ENCODE measurements at places on chromosomes 6 and 20.

- no peak for DNase-seq
These were observed 18.4 kb downstream of the SERAC1 start for GRCh38 chr6:158149641-158150040.

GRCh38 chr6:45930420-45931040, 85.1 kb downstream of the CLIC5 start:
- no peak for DNase-seq

GRCh38 chr6:143863771-143864170, 503 bp upstream of the ZC2HC1B start:
- no peak for DNase-seq

DNA sequence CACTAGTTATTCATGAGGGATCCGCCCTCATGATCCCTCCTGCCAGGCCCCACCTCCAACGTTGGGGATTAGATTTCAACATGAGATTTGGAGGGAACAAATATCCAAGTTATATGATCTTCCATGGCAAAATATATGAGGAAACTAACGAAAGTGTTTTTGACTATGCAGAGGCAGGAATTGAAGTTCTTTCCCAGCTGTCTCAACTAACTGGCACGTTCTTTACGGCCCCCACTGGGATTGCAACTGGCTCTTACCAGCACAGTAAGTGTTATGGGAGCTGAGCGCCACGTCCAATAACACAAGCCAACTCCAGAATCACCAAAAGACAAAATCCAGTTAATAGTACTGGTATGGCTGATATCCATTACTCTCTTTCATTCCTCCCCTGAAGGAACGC, 66.6 kb downstream of the ECT2L start:
- DNase-seq: no peak

- DNase-seq: no peak
These were observed 210.7 kb downstream of the CDH26 start for GRCh38 chr20:60168963-60169362.

- DNase-seq: no peak
These were observed 800 bp upstream of the DYNLT1 start for GRCh38 chr6:158645064-158646022.

- DNase-seq: no peak
These were observed 116.3 kb downstream of the GMPR start for GRCh38 chr6:16354692-16355091.

DNA sequence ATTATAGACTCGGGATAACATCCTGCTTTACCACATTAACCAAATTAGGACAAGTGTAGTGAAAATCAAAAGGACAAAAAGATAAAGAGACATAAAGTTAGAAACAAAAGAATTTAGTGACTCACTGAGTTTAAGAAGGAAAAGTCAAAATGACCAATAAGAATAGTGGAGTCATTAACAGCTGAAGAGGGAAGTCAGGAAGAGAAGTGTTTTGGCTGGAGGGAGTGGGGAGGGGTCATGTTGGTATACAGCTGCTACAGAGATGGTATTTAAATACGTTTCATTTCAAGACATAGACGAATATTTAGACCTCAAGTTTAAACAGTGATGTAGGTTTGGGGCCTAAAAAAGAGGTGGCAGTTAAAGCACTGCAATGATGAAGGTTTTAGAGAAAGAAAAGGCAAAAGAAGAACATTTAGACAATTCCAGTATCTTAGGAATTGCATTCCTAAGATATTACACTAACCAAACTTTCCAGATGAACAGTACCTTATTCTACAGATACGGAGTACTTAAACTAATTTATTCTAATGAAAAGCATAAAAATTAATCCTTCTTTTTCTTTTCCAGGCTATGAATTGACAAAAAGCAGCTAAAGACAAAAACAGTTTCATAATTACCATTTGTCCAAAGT, 10.6 kb downstream of the FKBP5 start:
- DNase-seq: no peak

DNA sequence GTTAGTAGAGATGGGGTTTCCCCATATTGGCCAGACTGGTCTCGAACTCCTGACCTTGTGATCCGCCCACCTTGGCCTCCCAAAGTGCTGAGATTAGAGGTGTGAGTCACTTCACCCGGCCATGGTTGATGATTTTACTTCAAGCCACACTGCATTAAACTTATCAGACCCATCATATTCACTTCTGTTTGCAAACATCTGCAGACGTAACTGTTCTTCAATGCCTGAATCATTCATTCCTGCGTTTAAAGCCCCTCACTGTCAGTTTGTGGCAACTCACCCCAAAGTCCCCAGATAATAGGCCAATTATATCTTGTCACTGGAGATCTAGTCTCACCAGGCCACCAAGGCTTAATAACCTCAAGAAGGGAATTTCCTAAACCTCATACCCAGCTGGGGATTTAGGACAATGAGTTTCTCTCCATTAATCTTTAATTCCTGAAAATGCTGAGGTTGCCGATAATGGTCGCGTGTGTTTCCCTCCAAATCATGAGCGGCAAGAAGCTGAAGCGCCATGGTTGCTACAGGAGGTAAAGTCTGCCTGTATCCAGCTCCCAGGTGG, 229.6 kb downstream of the LY86 start:
- DNase-seq: no peak

DNA sequence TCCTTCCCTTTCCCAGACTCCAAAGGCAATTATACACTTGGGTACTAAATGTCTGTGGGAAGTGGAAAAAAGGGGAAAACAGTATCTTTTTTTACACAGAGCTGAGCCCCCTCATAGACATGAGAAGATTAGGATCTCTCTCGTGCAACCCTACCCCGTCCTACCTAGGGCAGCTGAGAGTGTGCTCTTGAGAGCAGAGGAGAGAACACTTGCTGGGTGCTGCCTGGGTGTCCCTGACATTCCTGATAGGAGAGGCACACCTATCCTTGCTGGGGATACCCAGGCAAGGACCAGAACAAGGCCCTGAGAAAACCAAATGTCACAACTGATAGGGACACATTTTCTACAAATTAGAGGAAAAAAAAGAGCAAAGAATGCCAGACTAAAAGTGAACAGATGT, 81.2 kb downstream of the PREP start:
- DNase-seq: no peak

GRCh38 chr6:75619230-75619899, 17.7 kb downstream of the SENP6 start:
- DNase-seq: no peak

- DNase-seq: no peak
These were observed 21.3 kb upstream of the TLDC2 start for GRCh38 chr20:36854348-36855240.

DNA sequence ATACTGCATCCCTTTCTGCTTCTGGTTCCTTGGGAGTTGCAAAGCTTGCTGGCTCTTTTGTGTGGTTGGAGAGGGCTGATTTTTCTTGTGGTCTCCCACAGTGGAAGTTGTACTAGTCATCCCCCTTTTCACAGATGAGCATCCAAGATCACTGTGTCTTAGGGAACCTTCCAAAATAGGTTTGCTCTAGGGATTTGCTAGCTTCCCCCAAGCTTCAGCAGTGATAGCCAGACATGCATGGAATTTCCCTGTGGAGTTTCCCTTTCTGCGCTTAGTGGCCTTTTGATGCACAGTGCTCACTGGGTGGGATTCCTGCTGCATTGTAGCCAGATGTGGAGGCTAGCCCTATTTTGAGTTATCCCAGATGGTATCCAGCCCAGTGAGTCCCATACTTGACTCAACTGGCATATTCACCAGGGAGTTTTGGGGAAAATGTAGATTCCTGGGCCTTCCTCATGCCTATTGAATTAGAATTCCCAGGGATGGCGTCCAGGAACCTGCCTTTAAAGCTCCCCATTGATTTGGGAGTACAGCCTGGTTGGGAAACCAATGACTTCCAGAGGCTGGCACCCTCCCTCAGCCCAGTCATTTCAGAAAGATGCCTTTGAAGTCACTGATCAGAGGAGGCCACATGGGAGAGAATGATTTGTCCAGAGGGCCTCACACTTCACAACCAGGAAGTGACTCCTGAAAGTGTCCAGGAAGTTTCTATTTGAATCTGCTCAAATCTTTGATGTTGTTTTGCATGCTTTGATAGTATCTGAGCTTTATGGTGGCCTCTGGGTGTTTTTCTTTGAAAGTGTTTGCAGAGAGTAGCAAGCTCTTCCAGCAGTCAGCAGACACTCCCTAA, 25.9 kb downstream of the PPARD start:
- DNase-seq: no peak

GRCh38 chr6:106037060-106037459, 49.1 kb upstream of the PRDM1 start:
- DNase-seq: no peak

GRCh38 chr6:148146717-148147462, 195.7 kb upstream of the SASH1 start:
- no peak for DNase-seq

DNA sequence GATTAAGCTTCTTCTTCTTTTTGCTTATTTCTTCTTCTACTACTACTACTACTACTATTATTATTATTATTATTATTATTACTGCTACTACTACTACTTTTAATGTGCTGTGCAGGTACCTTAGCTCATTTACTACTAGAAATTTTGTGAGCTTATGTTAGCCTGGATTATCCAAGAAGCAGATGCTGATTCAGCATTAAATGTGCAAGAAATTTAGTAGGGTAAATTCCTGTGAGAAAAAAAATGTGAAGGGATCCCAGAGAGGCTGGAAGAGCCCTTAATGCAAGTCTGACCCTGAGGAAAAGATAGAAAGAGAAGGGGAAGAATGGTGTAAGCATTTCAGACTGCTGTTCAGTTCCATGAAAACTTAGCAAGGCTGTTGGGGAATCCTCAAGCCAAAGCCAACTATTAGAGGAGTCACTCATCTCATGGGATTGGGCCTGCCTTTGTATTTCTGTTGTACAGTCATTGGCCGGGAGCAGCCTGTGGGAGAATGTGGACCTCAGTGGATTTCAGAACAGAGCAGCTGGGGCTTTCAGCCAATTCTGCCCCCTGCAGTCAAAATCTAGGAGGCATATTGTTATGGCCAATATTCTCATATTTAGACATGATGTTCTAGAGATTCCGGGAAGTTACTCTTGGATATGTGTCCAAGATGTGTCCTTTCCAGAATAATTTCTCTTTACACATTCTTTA, 37.2 kb upstream of the TSPYL1 start:
- no peak for DNase-seq

- DNase-seq: no peak
These were observed 20.7 kb downstream of the SERPINB6 start for GRCh38 chr6:2950713-2951112.

GRCh38 chr6:15504581-15505350, 158.1 kb downstream of the DTNBP1 start:
- DNase-seq: peak; percentile 97

- no peak for DNase-seq
These were observed 483.8 kb upstream of the EYS start for GRCh38 chr6:66190858-66191257.

GRCh38 chr6:145688493-145688905, 46.8 kb downstream of the EPM2A start:
- DNase-seq: no peak

DNA sequence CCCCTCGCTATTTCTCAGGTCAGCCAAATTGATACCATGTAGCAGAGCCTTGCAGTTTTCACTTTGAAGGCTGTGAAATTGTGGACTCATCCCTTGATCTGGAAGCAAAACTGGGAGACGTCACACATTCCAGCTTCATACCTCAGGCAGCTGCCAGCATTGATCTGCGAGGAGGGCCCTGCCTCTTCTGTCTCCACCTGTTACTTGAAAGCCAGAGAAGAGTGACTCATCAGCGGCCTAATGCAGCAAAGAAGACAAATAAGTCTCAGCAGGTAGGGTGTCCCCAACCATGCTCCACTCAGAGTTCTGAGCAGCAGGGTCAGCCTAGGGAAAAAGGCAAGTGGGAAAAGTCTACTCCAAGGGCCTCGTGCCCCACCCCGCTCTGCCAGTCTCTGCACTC, 69.4 kb upstream of the BMP2 start:
- DNase-seq: no peak

- no peak for DNase-seq
These were observed 64.2 kb downstream of the SLC2A10 start for GRCh38 chr20:46773680-46774079.

GRCh38 chr6:50965495-50965894, 146.8 kb downstream of the TFAP2B start:
- DNase-seq: no peak

- no peak for DNase-seq
These were observed 1226.1 kb downstream of the GRIK2 start for GRCh38 chr6:102619585-102619984.
